ENCODE measurements at places on chromosomes 5 and 9. TPM values are rescaled to one million over a fixed set of nuclear protein-coding genes. Genes with fewer than 3 reads are reported as not detected.

The ALDH1B1 gene
- total RNA-seq, result 85.5 TPM

GRCh38 chr5:33291216-33292000 lies 149.4 kb upstream of the TARS1 start:
- no peak for DNase-seq

GRCh38 chr9:96417051-96417586 lies 1.1 kb downstream of the ZNF367 start:
- DNase-seq, result peak; percentile 34

DNA sequence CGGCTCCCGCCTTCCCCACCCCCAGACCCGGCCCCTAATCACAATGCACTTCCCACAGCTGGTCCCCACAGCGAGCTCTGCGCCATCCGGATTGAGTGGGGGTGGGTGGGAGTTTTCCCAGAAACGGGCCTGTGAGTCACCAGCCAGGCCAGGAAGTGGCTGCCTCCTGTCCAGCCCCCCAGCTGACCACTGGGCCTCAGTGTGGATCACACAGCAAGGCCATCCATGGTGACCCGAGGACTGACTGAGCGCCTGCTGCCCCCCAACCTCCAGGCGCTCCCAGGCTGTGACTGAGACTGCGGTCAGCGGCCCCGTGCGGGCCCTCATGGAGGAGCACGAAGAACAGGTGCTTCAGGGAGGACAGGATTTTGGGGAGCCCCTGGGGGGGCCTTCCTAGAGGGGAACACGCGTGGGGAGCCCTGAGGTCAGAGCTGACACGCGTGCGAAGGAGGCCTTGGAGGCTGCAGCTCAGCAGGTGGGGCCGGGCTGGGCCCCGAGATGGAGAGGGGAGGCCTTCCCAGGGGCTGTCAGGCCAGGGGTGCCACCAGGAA lies 48.3 kb upstream of the EGFL7 start:
- DNase-seq, result no peak

DNA sequence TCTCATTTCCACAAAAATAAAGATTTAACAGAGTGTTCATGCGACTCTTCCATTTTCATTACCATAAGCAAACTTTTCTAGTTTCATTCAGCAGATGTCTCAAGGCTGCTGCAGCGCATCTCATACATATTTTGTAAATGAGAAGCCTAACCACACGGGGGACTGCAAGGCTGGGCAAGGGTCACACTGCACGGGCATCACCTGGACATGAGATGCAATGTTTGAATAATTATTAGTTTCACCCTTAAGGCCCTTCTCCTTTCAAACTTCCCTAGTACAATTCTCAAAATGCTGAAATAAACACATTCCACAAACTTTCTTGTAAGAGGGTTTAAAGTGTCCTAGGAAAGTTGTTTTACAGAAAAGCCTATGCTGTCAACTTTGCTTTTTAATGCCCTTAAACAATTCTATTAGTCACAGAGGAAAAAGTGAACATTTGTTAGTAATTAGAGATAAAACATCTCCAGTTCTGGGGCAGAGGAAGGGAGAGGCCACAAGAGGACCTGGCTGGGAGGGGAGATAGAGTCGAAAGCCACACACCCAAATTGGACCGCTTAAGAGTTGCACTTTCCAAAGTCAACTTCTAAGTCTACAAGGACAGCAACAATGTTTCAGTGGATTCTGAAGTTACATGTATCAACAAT lies 1.3 kb downstream of the DENND1A start:
- DNase-seq, result no peak

GRCh38 chr5:1172007-1172581 lies 29.3 kb upstream of the SLC6A19 start:
- DNase-seq, result no peak
